Activated naive CD4-positive, alpha-beta T cell (primary cell): ENCODE measurements at places on chromosomes 5 and 9.
A peak's percentile ranks its signal among the peaks of the same experiment; 100 is the strongest.

- no peak for DNase-seq
Observed at GRCh38 chr5:89106480-89106879, 223.5 kb upstream of the MEF2C start.

DNA sequence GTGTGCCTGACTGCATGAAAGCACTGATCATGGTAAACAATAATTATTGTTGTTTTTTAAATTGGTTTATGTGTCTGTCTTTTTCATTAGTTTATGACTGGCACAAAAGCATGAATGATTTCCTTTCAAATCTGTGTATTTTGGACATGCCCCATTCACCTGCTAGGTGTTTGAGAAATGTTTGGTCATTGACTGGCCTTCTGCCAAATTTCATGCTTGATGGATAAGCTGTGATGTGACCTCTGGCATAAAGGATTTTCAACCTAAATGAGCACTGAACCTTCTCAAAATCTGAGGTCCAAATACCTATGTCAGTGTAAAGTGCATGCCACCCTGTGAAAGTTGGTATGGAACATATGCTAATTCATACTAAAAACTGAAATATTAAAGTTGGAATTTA, 204.5 kb downstream of the BRINP1 start:
- no peak for DNase-seq

GRCh38 chr5:138702166-138703077, 50.8 kb upstream of the CTNNA1 start:
- DNase-seq: no peak

DNA sequence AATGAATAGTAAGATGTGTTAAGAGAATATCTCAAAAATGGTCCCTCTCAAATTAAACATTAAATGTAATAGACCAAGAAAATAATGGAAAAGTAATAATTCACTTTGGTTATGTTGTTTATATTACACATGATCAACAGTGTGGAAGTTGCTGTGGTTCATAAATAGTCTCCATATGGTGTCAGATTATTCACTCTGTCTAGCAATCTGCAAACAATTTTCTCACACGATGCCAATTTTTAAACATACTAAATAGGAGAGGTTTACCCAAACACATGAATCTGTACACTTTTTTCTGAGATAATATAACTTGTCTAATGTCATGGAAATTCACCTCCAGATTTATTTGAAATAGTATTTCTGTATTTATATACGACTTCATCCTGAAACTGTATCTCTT, 217.4 kb upstream of the FBXL7 start:
- DNase-seq: no peak

GRCh38 chr9:87502391-87503221, 4.9 kb downstream of the DAPK1 start:
- DNase-seq: no peak

GRCh38 chr5:156850206-156850751, at the start of gene PPP1R2B:
Gene PPP1R2B, plus strand, starts transcription at chr5:156850295. Its CDS starts 268 bp downstream, at chr5:156850563.
- no peak for DNase-seq

GRCh38 chr9:93190656-93191353, 6.9 kb downstream of the WNK2 start:
- DNase-seq: no peak

- no peak for DNase-seq
Observed at GRCh38 chr5:9453480-9454011, 92.3 kb downstream of the SEMA5A start.

DNA sequence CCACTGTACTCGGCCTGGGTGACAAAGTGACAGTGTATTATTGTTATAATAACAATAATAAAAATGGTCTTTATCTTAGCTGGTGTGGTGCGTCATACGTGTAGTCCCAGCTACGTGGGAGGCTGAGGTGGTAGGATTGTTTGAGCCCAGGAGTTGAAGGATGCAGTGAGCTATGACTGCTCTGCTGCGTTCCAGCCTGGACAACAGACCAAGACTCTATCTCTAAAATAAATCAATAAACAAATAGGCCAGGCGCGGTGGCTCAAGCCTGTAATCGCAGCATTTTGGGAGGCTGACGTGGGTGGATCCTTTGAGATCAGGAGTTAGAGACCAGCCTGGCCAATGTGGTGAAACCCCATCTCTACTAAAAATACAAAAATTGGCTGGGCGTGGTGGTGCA, 9.2 kb upstream of the DENND4C start:
- no peak for DNase-seq

- no peak for DNase-seq
Observed at GRCh38 chr9:33731625-33732024, 63.7 kb upstream of the PRSS3 start.

- no peak for DNase-seq
Observed at GRCh38 chr9:130598188-130598587, 18.8 kb downstream of the FUBP3 start.

- no peak for DNase-seq
Observed at GRCh38 chr5:53261245-53261644, 151.7 kb upstream of the MOCS2 start.

DNA sequence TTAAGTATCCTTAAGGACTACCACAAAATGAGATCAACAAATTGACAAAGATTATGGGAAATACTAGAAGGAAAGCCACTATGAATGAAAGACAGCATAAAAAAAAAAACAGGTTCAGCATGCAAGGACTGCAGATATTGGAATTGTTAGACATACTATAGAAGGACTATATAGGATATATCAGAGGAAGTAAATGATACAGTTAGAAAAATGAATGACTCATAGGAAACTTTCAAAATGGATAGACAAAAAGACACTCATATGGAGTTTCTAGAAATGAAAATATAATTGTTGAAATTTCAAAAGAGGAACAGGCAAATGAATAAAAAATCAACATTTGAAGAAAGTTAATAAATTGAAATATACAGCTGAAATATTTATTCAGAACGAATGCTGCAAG, 180.6 kb downstream of the PLK2 start:
- DNase-seq: no peak

GRCh38 chr5:55994495-55994997, at the start of gene IL6ST:
Gene IL6ST, minus strand, starts transcription at chr5:55994963. Its CDS starts 18,685 bp downstream, at chr5:55976278.
- peak; percentile 45 for DNase-seq

GRCh38 chr5:42756606-42757601, at the start of gene CCDC152:
Gene CCDC152, plus strand, starts transcription at chr5:42756818. Its CDS starts 2,304 bp downstream, at chr5:42759122.
- peak; percentile 54 for DNase-seq

- no peak for DNase-seq
Observed at GRCh38 chr9:136949239-136949816, 2.7 kb upstream of the LCN12 start.

- no peak for DNase-seq
Observed at GRCh38 chr5:10988622-10989021, 227.6 kb upstream of the DAP start.

DNA sequence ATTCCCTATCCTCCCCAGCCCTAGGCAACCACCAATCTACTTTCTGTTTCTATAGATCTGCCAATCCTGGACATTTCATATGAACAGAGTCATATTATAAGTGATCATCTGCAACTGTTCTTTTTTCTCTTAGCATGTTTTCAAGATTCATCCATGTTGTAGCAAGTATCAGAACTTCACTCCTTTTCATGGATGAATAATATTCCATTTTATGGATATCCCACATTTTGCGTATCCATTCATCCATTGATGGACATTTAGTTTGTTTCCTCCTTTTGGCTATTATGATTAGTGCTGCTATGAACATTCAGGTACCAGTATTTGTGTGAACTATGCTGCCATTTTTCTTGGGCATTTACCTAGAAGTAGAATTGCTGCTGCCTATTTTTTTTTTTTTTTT, 51.3 kb upstream of the HAND1 start:
- DNase-seq: no peak

- DNase-seq: no peak
Observed at GRCh38 chr9:17625644-17626388, 47.0 kb downstream of the SH3GL2 start.

GRCh38 chr5:59583810-59584562, 309.5 kb downstream of the PDE4D start:
- no peak for DNase-seq

- DNase-seq: no peak
Observed at GRCh38 chr5:31000287-31000686, 193.2 kb upstream of the CDH6 start.

DNA sequence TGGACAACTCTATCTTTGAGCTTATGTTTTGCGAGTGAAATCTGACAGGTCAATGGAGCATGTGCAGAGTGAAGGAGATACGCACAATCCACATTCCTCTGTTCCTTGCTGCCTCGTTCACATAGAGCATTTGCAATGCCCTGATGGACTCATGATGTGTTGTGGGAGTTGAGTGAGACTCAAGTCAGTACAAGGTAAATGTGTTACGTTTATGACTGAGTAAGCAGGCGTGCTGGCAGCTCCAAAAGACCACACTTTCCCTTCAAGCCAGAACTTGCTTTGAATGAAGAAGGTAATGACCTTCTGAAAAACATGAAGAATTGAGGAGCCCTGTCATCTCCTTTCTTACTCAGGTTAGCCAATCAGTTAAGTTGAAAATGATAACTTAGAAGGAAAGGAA, 477.8 kb downstream of the CTNND2 start:
- DNase-seq: no peak

DNA sequence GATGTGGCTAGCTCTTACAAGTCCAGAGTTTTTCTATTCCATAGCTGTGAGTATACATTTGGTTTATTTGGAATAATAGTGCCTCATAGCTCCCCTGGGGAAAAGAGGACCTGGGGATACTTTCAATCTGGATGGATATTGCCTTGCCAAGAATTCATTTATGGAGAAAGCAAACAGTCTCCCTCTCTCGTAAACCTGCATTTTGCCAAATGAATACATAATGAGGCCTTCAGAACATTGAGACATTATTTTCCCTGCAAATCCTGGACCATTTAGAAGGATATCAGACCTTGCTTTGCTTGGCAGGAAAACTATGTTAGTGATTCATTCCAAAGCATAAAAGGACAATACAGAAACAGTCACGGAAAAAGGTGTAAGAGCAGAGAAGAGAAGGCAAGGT, 569.6 kb upstream of the BRINP1 start:
- no peak for DNase-seq

DNA sequence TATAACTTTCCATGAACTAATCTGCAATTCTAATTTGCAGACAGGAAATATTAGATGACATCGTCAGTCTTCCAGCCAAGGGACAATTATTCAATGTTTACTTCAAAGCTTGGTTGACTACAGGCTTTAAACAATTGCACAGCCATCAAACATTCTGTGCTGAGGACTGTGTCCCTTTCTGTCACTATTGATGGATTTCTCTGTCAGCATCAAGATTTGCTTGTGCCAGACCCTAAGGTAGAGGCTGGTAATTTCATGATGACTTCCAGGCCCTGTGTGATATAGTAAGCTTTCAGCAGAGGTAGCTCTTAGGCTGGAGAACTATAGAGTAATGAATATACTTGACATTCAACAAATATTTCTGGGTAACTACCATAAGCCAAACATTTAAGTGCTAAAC, 229.3 kb upstream of the ACTBL2 start:
- DNase-seq: no peak

- DNase-seq: no peak
Observed at GRCh38 chr5:139551191-139551889, 9.8 kb upstream of the UBE2D2 start.

DNA sequence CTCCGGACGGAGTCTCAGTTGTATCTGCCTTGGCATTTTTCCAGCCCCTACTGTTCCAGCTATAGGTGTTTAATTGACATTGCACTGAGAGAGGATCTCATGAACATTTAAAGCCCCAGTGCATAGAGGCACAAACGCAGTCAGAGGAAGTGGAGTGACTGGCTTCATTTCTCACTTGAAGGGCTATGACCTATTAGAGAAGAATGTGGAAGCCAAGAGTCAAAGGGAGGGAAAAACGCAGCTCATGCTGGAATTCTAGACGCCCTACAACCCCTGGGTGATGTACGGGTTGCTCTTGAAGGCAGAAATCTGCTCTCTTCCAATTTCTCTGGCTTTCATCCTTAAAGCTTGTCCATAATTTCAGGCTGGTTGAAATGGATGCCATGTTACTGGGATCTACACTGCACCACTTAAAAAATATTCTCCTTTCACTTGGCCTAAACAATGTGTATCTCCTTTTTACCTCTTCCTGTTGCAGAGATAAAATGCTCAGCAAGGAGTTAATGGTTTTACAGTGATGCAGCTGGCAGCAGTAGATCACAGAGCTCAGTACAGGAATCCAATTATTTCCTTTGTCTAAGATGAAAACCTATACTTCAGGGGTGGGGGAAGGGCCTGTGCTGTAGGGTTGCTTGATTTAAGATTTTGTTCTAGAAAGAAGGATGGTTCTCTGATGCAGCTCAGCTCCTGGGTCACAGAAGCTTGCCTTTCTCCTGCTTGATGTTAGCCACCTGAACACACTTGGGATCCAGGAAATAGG, 61.8 kb upstream of the MAMDC2 start:
- DNase-seq: no peak
